ENCODE measurements at places on chromosomes 11 and 22.
A peak's percentile ranks its signal among the peaks of the same experiment; 100 is the strongest.

- no peak for DNase-seq
Observed at GRCh38 chr11:27111896-27112295, 71.3 kb downstream of the BBOX1 start.

DNA sequence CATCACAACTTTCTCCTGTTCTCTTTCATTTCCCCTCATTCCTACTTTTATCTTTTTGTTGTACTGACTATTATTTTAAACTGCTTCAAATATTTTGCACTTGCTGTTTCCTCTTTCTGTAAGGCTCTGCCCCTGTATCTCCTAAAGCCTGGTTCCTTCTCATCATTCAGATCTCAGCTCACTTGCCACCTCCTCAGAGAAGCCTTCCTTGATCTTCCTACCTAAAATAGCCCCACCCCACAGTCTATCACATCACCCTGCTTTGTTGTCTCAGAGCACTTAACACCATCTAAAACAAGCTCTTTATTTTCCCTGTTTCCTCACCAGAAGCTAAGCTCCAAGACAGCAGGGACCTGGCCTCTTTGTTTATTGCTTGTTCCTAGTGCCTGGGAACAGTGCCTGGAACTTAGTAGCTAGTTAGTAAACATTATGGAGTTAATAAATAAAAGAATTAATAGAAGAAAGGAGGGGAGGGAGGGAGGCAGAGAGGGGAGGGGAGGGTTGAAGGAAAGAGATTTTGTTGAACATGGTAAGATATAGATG lies 2.5 kb upstream of the STK33 start:
- DNase-seq = no peak

- no peak for DNase-seq
Observed at GRCh38 chr11:4522752-4523151, 22.2 kb upstream of the OR52M1 start.

DNA sequence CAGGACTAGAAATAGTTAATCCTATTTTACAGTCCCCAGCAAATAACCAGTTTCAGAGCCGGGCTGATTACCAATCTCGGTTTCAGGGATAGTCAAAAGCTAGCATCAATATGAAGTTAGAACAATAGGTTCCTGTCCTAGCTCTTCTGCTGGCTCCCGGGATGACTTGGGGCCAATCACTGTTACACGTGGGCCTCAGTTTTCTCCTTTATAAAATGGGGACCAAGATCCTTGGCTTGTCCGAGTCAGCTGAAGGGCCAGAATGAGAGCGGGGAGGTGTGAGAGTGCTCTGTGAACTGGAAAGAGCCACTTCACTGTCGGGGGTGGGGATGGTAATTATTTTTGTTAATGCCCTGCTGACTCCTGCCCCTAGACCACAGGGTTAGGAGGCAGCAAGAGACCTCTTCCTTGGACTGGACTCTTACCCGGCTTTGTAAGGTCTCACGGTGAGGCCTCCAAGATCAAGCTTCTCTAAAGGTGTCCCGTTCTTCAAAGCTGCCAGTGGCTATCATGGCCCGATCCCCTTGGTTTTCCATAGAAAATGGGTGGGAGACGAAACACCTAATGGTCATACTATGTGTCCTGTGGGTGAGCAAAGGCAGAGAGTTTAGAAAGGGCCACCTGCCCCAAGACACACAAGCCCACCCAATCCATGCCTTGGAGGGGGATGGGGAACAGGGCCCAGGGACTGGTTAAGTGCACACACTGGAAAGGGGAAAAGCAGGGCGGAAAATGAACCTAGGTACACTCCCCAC lies 1.4 kb downstream of the UCP2 start:
- DNase-seq = no peak

DNA sequence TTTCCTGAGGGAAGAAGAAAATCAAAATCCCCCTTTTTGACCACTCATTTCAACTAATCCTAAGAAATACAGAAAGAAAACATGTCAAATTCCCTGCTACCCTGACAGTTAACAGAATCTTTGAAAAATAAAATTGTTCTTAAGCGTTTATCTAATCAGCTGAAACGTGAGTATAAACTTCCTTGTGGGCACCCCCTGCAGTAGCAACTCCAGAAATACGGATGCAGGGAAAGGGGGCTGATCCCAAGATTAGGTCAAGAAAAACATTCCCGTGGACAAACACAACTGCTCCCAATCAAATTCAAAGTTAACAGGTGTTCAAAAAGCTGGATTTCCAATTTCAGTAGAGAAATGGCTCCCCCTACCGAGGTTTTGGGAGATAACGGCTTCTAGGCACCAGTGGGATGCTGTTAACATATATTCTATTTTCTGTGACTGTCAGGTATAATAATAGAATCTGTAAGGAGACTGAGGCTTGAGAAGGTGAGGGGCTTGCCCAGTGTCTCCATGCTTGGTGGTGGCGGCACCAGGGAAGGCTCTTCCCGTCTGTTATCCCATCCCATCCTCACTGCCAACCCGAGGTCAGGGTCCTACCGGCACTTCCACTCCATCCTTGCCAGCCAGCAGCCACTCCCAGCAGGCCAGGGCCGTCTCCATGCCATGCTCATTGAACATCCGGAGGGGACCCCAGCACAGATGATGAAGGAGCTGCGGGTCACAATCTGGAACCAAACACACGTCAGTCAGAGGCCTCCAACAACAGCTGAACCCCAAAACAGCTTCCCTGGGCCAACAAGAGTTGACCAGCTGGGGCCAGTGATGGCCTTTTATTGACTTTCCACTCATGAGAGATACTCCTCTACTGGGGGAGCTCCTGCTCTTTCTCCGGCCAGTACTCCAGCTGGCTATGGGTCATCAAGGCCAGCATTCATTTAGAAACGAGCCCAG lies 32.0 kb upstream of the SERPIND1 start:
- peak; percentile 11 for DNase-seq

DNA sequence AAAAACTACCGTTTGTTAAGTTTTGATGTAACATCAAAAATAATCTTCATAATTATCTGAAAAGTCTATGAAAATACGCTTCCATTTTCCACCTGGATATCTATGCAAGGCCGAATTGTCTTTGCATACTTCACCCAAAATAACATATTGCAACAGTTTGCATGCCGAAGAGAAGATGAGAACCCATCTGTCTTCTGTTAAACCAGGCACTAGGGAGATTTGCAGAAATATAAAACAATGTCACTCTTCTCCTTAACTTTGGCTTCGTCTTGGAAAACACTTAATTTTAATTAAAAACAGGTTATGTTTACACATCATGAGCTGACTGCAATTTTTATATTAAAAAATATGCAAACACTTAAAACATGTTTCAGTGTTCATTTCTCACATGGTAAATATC lies 1325.8 kb downstream of the TBC1D22A start:
- no peak for DNase-seq

- no peak for DNase-seq
Observed at GRCh38 chr11:28231475-28231874, 123.3 kb downstream of the METTL15 start.

DNA sequence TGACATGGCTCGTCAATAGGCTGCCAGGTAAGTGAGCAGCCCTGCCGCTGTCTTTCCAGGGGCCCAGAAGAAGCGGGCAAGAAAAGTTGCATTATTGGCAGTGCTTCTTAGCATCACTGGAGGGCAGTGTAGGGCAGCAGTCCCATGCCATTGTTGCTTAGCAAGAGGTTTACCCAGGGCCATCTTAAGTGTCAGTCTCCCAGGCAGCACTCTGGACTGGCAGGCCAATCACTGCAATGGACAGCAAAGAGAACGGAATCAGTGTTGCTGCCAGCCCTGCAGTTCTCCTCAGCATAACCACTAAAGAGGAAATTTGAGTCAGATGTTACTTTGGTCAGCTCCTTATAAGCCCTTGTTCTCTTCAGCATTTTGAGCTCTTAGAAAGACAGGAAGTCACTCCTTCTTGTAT lies 13.4 kb upstream of the GRK2 start:
- no peak for DNase-seq

DNA sequence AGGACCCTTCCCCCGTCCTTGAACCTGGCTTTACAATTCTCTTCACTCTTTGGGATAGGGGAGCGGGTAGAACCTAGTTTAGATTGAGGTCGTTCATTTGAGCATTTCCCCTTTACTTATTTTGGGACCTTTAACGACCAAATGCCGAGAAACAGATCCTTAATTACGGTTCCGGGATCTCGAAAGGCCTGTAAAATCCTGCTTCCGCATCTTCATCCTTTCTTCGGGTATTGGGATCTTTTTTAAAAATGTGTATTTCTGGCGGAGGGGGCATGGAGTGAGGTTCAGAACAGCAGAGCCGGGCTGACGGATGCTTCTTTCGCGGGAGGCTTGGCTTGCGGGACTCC lies 395 bp upstream of the HIPK3 start:
- DNase-seq = no peak

GRCh38 chr11:103585401-103585800 lies 451.0 kb upstream of the DDI1 start:
- no peak for DNase-seq

DNA sequence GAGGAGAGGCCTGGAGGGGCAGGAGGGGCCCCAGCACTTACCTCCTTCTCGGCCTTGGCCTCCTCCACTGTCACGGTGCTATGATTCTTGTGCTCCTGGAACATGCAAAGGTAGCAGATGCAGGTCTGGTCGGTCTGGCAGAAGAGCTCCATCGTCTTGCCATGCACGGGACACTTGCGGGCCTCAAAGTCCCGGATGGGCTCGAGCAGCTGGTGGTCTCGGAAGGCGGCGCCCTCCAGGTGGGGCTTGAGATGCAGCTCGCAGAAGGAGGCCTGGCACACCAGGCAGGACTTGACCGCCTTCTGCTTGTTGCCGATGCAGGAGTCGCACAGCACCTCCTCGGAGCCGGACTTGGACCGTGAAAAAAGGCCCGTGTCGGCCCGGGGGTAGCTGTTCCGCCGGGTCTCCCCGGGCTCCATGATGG lies 714 bp downstream of the TRIM29 start:
- DNase-seq = no peak

DNA sequence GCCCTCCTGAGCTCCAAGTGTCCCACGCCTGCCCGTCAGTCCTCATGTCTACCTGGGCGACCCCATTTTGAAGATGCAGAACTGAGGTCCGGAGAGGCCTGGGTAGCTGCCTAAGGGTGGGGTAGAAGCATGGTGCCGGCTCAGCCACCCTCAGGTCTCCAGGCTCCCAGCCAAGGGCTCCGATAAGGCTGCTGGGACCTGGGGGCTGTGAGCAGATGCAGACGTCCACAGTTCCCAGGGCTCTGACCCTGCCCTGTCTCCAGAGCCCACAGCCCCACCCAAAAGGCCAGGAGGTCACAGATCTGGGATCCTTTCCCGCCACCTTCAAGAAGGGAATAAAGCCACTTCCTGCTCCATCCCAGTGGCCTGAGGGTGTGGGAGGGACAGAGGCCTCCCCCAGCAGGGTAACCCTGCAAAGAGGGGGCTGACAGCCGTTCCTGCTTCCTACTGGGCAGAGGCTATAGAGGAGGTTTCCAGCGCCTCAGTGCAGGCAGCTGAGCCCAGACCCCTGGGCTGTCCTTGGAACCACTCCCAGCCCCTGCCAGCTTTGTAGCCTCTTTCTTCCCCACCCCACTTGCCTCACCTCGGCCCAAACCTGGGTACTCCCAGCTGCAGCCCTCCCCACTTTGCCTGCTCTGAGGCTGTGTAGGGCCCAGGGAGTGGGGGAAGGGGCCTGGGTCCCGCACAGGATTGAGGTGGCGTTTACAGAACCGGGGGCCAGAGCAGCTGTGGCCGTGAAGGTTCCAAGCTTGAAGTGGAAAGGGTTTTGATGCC lies 85.5 kb downstream of the CDKN1C start:
- no peak for DNase-seq

DNA sequence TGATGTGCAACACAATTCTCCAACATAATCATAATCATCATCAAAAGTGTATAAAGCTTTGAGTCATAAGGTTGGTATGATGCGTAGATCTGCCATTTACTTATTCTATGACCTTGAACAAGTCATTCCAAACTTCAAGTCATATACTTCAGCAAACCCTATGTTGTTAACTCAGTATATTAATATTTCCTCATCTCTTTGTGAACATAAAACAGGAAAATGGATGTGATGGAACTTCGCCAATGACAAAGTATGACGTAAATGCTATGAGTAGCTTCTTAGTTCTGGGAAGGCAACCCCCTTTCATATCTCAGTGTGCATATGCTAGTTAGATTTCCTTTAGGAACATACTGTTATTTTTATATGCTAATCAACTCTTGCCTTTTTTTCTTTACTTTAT lies 102.7 kb upstream of the ANO3 start:
- DNase-seq = no peak

GRCh38 chr11:94117871-94118270 lies 10.8 kb upstream of the PANX1 start:
- no peak for DNase-seq

DNA sequence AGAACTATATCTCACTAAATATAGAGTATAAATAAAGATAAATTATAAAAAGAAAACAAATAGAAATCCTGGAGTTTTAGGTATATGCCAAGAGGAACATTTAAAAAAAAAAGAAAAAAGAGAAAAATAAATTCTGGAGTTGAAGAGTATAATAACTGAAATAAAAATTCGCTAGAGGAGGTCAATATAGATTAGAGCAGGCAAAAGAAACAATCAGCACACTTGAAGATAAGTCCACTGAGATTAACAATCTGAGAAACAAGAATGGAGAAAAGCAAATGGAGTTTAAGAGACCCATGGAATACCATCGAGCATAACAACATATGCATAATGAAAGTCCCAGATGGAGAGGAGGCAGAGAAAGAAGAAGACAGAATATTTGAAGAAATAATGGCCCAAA lies 14.3 kb upstream of the BEST1 start:
- DNase-seq = no peak

- DNase-seq = no peak
Observed at GRCh38 chr11:20259506-20259905, 99.2 kb upstream of the DBX1 start.

DNA sequence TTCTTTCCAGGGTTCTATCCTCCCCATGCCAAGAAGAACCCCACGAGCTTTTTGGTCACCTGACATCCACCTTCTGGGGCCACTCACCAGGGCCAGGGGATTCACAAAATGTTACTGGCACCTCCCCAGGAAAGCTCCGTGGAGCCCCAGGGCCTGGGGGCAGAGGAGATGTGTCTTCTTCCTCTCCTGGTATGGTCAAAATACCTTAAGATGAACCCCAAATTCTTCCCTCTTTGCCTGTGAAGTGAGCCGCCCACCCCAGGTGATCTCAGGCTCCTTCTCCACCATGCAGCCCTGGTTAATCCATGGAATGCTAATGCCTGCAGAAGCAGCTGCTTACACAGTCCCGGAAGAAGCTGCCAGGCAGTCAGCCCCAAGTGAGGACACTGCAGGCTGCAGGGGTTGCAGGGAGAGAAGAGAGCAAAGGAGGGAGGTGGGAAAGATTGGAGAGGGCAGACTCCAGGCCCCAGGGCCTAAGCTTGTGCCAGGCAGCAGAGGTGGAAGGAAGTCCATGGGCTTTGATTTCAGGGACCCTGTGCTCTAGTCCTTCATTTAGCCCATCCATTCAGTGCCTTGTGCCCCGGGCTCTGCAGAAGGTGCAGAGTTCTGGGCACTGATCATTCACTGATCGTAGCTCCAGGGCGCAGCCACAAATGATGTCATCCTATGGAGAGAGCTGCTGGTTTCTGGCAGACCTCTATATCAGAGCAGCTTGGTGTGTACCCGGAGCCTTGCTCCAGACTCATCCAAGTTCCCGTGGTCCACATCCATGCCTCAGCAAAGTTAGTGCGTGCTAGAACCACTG lies 127.9 kb upstream of the NECTIN1 start:
- no peak for DNase-seq

- DNase-seq = no peak
Observed at GRCh38 chr11:3962406-3962840, 107.0 kb downstream of the STIM1 start.

GRCh38 chr11:106983991-106984390 lies 34.3 kb downstream of the GUCY1A2 start:
- no peak for DNase-seq
